ENCODE measurements at places on chromosomes 2 and 18.

- no peak for DNase-seq
Measured at GRCh38 chr2:205020673-205021072, 475.4 kb downstream of the PARD3B start.

DNA sequence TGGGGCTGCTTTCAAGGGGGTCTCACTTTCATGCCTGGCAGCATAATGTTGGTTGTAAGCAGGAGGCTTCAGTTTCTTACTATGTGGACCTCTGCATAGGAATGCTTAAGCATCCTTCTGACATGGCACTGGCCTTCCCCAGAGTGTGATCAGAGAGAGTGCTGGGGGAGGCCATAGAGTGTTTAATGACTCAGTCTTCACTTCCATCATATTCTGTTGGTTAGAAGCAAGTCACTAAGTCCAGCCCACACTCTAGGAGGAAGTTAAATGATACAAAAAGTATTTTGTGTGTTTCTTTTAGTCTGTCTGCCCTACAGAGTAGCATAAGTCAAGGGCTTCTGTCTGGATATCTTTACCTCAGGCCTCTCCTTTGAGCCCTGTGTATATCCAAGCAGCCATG, 64.9 kb downstream of the GALNT1 start:
- no peak for DNase-seq

GRCh38 chr2:189492451-189492850, 51.2 kb downstream of the WDR75 start:
- DNase-seq = no peak

DNA sequence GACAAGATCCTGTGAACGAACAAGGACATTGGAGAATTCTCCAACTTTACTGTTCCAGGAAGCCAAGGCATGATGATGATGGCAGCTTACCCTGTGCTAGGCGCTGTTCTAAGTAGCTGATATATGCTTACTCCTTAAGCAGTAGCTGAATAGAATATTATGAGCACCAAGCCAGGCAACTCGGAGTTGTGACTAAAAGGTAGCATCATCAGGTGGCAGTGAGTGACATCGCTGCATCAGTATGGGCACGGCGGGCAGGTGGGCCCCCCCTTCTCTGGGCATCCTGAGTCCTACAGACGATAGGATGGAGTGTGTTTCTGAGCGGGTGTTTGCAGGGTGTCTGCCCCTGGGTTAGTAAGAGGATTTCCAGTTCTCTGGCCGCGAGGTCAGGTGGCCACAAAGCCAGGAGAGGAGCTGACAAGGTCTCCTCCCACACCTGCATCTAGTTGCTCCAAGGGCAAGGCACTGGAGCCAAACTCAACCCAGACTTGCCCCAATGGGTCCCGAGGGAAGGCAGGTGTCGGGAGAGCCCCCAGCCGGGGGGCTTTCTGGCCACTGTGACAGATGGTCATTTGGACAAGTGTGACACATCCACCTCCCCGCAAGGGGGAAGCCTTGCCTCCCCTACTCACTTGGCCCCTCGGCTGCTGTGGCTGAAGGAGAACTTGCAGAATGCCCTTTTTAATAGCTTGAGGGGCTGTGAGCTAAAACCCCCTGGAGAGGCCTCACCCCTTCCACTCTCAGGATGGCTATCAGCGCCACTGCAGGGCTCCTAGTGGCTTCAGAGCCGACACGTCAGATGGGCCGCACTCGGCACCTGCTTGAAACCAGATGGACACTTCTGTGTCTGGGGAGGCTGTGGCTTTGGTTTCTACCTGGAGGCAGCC, 55.5 kb downstream of the CRACDL start:
- no peak for DNase-seq

DNA sequence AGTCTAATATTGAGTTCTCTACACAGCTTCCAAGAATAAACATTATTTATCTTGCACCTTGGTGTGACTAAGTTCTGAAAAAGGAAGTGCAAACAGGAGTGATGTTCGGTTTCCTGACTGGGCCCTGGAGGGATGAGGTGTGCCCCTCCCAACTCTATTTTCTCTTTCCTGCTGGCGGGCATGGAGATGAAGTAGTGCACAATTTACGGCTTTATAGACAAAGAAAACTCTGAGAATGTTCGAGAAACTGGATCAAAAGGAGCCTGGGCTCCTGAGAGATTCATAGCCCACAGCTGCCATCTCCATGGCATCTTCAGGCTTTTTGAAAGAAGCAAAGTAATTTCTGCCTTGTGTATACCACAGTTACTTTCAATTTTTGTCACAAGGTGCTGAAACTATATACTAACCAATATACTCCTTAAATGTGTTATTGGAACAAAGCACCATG, 22.3 kb downstream of the LRATD1 start:
- DNase-seq = no peak

DNA sequence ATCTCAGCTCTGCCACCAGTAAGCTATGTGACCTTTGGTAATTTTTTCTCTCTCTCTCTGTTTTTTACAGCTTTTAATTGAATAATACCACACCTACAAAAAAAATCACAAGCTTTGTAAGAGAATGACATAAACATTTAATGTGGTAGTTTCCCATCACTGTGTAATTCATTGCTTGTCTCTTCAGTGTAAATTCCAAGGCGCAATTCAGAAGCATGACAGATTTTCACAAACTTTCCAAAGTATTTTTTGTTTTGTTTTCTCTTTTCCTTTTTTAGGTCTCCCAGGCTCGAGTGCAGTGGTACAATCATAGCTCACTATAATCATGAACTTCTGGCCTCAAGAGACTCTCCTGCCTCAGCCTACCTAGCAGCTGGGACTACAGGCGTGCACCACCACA, 25.0 kb upstream of the PPM1B start:
- no peak for DNase-seq

- DNase-seq = no peak
Measured at GRCh38 chr18:79117385-79117784, 48.2 kb downstream of the ATP9B start.

- no peak for DNase-seq
Measured at GRCh38 chr18:46134920-46135675, 30.9 kb downstream of the HAUS1 start.

DNA sequence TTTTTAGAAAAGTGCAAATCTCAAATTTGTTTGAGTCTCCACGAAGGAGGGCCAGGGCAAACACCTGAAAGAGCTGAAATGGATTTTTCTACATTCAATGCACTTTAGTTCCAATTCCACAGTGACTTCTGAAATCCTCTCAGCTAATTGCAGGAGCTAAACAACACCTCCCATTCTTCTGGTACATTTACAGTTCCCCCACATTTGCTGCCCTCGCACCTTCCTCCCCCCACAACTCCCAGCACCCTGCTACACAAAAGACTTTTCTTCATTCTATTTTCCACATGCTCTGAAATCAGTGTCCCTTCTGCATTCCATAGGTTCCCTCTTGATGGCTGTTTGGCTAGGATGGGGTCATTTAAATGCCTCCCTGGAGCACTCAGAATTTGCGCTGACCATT, 5.9 kb upstream of the NPAS2 start:
- no peak for DNase-seq

GRCh38 chr2:169280502-169280901, 81.8 kb downstream of the LRP2 start:
- no peak for DNase-seq

- no peak for DNase-seq
Measured at GRCh38 chr2:25354116-25354515, 12.4 kb upstream of the DNMT3A start.

DNA sequence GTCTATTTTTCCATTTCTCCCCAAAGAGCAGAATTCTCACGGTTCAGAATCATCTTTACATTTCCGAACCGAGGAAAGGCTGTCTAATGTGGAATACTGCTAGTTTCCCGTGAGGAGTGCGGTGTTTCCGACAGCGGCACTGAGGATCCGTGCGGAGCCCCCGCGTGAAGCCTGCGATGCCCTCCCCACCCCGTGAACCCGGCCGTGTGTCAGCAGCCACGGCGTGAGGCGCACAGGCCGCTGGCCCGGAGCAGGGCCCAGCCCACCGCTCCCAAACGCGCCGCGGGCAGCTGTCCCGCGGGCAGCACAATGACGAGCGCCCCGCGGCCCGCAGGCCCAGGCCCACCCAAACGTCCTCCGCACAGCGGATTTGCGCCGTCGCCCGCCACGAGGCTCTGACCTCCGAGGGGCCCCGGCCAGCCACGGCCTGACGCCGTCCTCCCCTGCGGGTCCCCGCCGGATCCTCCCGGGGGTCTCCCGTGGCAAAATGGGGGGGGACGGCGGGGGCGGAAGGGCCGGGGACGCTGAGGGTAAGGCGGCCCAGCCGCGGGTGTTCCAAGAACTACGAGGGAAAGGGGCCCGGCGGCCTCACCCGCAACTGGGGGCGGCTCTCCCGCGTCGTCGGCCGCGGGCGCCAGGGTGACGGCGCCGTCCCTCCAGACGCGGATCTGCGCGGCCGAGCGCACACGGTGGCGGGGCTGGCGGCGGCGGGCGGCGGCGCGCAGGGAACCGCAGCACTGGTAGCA, 796 bp downstream of the SPIRE1 start:
- peak; percentile 37 for DNase-seq

DNA sequence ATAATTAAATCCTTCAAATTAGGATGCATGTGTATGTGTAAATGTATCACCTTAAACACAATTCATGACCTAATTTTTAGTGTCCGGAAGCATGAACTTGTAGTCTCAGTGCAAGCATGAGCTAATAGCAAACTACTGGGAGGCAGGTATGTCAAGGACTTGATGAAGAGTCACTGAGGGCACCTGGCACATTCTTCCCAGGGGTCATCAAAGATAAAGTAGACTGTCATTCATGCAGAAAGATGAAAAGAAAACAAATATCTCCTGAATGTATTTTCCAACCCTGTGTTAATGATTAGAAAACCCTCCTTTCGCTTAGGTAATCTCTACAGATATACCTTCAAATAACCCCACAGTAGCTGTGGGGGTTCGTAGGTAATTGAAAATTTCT, 234.9 kb downstream of the SOCS6 start:
- DNase-seq = no peak

GRCh38 chr2:54657664-54658083, 65.8 kb upstream of the EML6 start:
- peak; percentile 39 for DNase-seq

DNA sequence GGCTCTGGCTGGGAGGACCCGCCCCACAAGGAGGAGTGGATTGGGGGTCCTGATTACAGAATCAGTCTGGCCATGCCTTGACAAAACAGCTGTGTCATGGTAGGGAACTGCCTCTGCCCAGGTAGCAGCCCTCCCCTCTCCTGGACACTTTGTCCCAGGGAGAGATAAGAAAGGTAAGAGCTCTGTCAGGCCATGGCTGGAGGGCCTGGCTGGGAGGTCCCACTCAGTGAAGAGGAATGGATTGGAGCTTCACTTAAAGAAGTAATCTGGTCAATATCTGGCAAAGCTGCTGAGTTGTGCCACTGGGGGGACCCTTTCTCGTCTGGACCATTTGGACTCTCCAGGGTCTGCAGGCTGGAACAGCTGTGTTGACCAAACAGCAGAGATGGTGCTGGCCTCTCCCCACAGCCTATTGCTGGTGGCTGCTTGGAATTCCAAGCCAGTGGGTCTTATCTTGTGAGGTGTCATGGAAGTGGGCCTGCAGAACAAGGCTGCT, 75.4 kb downstream of the EPC2 start:
- no peak for DNase-seq

DNA sequence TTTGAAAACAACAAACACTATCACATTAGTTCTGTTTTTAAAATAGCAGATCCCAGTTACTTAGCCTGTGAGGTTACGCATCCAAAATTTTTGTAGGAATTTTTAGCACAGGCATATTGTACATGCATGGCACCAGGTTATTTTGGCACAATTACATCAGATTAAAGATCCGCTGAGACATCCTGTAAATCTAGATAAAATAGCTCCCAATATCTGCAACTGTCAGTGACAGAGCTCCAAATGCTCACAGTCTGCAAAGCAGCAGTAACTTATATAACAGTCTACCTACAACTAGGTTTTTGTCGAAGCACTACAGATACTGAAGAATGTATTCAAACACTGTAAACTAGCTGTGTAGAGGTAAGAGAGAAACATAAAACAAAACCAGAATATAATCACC, 200.7 kb upstream of the KCNH7 start:
- DNase-seq = no peak

DNA sequence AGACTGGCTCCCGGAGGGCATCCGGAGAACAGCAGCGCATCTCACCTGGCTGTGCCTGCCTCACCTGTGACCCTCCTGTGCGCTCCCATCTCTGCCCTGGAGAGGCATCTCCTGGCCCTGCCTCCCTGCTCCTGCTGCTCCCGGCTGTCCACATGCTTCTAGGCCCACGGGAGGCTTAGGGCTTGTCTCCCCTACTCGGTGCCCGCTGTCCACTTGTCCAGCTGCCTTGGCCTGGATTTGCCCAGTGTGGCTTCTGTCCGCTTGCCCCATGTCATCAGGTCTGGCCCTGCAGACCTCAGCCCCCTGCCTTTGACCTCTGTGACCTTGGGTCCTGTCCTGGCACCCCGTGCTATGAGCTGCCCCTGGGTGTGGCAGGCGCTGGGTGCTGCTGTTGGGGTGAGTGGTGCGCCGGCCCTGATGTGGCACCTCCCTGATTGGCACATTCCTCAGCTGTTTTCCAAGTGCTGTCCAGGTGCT, 4.5 kb downstream of the BOK start:
- DNase-seq = no peak

DNA sequence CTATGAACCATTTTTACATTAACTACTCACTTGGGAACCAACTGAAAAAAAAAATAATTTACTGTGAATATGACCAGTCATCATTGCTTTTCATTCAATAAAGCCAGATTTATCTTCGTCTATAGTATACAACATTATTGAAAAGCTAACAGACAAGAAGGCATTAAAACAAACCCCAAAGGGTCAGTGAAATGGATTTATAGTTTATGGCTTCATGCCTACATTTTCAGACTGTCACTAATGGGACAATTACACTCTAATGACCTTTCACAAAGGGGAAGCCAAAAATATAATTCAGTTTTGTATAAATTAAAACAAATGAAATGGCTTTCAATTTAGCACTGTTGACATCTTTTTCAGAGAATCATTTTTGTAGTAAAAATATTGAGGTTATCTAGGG, 169.1 kb downstream of the DSEL start:
- no peak for DNase-seq

DNA sequence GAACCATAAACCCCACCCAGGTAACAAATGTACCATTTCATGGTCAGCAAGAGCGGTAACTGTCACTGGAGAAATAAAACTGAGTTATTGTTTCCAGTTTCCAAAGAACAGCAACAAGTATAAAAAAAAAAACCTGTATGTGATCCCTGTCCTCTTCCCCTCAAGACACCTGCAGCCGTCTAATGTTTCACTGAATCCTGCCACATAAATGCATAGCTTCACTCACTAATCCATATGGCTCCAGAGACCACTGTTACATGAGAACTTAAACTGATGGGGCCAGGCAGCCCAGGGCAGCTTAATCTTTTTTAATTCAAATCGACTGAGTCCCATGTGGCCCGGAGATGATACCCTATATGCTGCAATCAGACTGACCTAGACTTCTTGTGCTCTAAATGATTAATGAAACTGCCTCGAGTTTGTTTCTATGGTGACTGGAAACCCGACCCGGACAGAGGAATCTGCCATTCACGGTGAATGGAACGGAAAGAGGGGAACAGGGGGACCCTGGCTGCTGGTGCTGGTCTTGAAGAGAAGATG, 60.9 kb upstream of the SIX2 start:
- no peak for DNase-seq

Measured in CD4-positive, alpha-beta T cell treated with Interleukin-17A for 4 hours (primary cell).